ENCODE measurements at places on chromosomes 3 and 15.

DNA sequence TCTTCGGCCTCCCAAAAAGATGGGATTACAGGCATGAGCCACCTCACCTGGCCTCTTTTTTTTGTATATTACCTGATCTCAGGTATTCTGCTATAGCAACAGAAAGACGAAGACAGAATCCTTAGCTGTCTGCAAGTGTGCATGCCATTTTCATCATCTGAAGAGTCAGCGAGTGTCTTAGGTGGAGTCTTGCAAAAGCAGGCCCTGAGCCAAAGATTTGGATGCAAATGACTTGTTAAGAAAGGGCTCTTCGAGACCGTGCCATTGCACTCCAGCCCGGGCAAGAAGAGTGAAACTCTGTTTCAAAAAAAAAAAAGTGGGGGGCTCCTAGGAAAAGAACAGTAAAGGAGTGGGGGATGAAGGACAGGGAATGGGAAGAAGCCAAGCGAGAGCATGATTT lies 10.2 kb upstream of the TRIM69 start:
- no peak for DNase-seq

GRCh38 chr15:60651734-60652141 lies 172.8 kb upstream of the ICE2 start:
- DNase-seq, result no peak

DNA sequence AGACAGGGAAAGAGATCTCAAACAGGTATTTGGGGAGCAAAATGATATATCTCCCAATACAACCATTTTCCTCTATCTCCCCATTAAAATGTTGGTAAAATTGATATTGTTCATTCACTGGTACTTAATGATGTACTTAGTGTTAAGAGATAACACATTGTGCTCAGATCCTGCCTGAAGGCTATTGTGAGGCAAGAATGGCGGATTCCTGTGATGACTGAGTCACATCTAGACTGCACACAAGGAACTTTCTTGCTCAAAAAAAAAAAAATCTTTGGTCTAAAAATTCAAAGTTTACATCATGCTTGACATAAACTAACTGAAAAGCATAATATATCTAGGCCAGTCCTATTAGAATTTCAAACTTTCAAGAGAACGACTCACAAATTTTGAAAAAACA lies 171.1 kb upstream of the TTC14 start:
- no peak for DNase-seq

DNA sequence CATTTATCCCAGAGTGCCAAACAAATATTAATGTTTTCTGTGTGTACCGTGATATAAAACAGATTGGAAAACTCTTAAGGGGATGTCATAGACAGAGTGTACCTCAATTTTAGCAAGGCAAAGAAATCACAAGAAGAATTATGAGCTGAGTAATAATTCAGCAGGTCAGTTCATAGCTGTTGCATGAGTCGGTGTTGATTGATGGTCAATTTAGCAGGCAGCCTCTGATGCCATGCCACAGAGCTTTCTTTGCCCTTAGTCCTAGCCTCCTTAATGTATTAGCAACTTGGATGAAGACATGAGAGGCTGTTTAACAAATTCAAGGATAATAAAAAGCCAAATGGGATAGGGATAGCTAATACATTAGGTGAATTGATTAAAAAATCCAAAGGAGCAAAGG lies 6.8 kb downstream of the SLC35A5 start:
- no peak for DNase-seq

DNA sequence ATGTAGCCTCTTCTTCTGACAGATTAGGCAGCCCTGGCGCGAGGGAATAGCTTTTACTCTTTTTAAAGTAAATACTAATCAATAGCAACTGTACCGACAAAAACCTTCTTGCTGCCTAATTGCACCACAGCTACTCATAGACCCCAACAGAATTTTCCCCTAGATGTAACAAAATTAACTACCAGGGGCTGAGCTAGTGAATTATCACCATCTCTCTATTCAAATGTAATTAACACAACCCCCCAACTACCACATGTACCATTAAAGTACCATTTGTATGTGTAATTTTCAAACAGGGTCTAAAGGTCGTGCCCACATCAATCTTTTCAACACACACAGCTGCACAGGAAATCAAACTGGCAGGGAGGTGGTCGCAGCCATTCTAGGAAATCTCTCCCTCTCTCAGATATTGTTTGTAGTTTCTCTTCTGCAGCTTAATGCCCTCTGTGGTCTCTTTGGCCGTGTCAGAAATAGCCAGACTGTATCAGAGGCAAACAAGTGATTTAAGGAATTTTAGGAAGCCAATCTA lies 322.9 kb downstream of the RORA start:
- DNase-seq, result no peak

DNA sequence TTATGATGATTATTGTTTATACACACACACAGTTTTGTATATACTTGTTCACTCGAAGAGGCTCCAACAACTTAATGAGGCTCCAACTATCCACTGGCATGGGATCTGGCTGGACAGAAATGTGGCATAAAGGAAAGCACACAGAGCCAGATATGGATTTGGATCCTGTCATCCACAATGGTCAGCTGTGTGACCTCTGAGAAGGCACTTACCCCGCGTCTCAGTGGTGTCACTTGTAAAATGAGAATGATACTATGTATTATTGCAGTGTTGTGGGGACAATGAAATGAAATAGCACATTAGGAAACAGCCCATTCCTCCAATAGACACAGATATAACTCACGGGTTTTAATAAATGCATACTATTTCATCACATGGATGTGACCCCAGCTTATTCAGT lies 42.2 kb downstream of the PDZRN3 start:
- no peak for DNase-seq

GRCh38 chr3:133860519-133860918 lies 35.2 kb downstream of the RAB6B start:
- DNase-seq, result no peak

- no peak for DNase-seq
Measured at GRCh38 chr3:129101370-129102138, 20.1 kb downstream of the RAB43 start.

- no peak for DNase-seq
Measured at GRCh38 chr3:149245738-149246451, 24.3 kb upstream of the CP start.

DNA sequence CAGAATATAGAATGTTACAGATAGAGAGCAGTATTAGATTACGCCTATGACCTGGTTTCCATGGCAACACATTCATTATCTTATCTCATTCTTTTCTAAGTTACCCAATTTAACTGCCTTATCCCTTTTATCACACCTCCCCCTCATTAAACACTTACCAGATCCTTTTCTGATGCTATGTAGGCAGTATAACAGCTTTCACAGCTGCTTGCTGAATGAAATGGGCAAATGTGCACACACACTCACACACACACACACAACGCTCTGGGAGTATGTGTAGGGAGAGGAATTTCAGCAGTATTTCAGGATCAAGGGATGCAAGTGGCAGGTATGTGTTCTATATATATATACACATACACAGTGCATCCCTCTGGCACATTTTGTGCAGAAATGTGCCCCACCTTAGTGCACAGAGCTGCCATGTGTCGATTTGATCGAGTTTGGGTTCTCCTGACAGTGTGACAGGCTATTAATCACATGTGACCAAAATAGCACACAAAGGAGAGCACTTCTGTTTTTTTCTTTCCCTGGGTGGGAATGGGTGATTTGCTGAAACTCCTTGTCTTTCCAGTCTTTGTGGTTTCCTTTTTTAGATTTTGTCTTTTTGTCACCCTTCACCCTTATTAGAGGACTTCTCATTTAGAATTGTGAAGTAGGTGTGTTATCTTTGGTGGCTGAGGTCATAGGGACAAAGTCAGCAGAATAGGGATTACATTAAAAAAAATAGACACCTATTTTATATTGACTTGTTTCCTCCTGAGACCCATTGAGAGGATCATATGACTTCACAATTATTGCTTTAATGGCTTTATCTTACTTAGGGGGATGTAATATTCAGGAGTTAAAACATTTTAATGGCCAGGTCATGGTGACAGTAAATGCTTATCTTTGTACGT lies 553.7 kb downstream of the PDCD6IP start:
- DNase-seq, result no peak

- DNase-seq, result no peak
Measured at GRCh38 chr3:69239063-69239462, 116.7 kb upstream of the LMOD3 start.

- DNase-seq, result no peak
Measured at GRCh38 chr3:115445559-115445958, 177.8 kb upstream of the GAP43 start.

DNA sequence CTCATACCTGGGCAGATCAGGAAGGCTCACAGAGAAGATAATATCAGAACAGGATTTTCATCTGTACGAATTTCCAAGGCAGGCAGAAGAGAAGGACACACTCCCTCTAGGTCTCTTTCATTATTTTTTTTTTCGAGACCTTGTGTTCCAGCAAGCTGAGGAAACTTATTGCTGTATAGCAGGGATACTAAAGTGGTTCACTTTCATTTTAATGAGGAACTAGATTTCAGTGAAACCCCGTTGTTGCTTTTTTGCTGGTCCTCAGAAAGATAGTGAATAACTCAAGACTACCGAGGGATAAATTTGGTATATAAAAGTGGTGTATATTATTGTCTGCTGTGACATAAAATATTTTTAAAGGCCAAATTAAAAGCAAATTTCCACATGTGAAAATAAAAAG lies 24.6 kb downstream of the MEIS2 start:
- DNase-seq, result no peak

DNA sequence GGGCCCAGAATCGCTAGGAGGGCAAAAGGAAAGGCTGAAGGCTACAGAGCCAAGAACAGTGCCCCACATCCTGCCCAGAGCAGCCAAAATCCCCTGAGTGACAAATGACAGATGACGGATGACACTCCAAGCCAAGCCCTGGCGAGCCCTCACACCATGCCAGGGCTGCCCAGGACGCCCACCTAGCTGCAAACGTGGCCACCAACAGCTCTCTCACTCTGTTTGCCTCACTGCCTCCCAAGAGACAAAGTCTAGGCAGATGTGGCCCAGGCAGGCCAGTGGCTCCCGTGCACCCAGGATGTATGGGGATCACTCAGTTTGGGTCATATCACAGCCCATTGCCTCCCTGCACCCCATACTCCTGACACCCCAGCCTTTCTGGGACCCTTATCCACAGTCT lies 270.1 kb upstream of the NSMCE3 start:
- DNase-seq, result no peak

All from NCI-H1436 treated with DMSO at 0.1 percent for 48 hours (cell line).